ENCODE measurements at places on chromosomes 2 and 18.

- no peak for DNase-seq
These were observed 23.4 kb downstream of the ACSL3 start for GRCh38 chr2:222884114-222884771.

DNA sequence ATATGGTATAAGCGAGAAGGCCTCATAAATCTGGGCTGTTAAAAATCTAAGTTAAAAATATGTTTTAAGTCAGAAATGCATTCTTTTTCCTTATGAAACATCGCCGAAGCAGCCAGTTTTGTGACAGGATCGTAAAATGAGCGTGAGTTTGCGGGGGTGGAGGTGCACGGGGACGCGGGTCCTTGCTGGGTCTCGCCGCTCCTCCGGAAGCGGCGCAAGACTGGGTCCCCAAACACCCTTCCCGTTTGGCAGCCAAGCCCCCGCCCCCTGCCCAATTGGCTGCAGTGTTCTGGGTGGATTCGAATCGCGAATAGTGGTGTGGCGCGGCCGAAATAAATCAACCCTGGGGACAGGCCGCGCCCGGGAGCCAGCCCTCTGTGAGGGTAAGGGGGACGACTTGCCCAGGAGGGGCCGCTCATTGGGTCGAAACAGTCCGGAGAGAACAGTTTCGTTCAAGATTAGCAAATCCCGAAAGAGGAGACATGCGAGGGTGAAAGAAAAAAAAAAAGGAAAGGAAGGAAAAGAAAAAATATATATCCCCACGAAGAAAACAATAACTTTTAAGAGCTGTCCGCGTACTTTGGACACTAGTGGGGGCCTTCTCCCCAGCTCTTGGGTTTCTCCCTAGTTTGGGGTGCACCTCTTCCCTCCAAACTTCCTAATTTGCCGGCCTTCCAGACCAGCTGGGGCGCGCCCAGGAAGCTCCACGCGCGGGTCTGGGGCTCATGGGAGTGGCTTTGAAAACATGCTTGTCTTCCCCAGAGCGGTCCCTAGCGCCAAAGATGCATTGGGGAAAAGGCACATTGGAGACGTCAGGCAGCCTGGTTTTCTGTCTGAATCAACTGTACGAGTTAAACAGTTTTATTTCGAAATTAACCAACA is 3.1 kb upstream of the GATA6 start:
- DNase-seq, result no peak

DNA sequence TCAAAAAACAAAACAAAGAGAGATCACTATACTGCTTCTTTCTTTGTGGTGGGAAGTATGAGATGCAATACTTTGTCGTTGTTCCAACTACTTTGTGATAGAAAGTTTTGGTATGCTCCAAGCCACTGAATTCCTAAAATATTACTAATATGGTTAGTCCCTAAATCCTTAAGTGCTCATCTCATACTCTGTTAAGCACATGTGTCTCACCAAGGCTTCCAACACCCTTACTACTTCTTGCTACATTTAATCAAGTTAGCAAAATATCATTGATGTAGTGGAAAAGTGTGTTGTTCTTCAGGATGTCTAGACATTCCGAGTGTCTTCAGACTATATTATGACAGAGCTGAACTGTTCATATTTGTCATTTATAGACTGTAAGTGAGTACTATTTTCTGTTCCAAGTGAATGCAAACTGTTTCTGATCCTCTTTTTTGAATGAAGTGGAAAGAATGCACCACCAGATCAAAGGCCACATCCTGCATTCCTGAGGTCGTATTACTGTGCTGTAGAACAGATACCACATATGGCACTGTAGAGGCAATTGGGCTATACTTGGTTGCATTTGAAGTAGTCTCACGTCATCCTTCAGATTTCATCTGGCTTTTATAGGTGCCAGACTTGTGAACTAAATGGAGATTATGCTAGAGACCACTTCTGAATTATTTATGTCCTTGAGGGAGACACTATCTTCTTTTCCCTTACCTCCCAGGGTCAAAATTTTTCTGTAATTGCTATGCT is 298.4 kb upstream of the ZNF521 start:
- DNase-seq, result peak; percentile 26

GRCh38 chr2:101733257-101733993 is 35.9 kb downstream of the MAP4K4 start:
- DNase-seq, result no peak

- DNase-seq, result no peak
These were observed 139.6 kb upstream of the CTAGE1 start for GRCh38 chr18:22557168-22557941.

DNA sequence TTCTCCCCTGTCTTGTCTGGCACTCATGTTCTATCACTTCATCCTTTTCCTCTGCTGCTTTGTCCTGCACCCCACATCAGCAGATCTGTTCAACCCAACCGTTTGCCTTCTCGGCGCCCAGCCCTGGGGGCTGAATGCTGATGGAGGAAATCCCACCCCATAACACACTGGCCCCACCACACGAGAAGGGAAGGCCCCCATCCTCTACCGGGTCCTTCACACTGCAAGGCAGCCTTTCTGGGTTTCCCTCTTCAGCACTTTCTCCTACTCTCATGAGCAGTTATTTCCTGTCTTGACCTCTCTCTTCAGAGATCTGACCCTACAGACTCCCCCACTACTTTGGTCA is 227.4 kb downstream of the ATAD2B start:
- DNase-seq, result no peak

GRCh38 chr2:74908748-74909444 is 49.5 kb upstream of the POLE4 start:
- no peak for DNase-seq

DNA sequence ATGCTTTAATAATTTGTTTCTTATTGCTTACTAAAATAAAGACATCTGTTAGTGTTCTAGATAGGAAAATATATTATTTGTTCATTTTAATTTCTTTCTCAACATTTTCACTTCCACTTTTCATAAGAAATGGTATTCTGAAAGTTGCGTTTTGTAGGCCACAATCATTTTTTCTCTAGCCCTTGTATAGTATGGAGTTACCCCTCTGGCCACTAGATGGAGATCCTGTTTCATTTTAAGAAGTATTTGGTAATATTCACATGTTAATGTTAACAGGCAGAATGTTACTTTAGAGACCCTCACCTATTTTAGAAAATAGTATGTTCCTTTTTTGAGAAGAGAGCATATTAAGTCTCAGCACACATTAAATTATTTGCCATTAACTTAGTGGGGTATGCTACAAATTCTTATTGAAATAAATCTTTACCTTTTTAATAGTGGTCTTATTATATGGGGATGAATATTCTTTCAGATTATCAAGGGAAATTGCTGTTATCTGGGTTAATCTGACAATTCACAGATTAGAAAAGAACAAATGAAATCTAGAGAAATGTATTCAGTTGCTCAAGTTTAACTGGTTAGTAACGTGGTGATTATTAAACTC is 73.9 kb upstream of the TTC27 start:
- DNase-seq, result peak; percentile 8

- no peak for DNase-seq
These were observed 141.9 kb downstream of the RHBDD1 start for GRCh38 chr2:226977775-226978190.

- no peak for DNase-seq
These were observed 16.5 kb downstream of the NCOA1 start for GRCh38 chr2:24507549-24507948.

GRCh38 chr2:237556773-237557632 is 9.4 kb upstream of the PRLH start:
- no peak for DNase-seq

GRCh38 chr2:232018181-232018580 is 56.7 kb downstream of the DIS3L2 start:
- no peak for DNase-seq

- no peak for DNase-seq
These were observed 154.0 kb downstream of the CALCRL start for GRCh38 chr2:187294043-187294442.

DNA sequence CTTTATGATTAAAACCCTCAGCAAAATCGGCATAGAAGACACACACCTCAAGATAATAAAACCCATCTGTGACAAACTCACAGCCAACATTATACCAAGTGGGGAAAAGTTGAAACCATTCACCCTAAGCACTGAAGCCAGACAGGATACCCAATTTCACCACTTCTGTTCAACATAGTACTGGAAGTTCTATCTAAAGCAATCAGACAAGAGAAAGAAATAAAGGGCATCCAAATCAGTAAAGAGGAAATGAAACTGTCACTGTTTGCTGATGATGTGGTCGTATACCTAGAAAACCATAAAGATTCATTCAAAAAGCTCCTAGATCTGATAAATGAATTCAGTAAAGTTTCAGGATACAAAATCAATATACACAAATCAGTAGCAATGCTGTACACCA is 16.4 kb upstream of the RPRD1A start:
- DNase-seq, result no peak
